ENCODE measurements at places on chromosomes 12 and 14. TPM values are rescaled to one million over a fixed set of nuclear protein-coding genes. Genes with fewer than 3 reads are reported as not detected.

The CLEC4E gene
- 3.7 TPM for total RNA-seq

GRCh38 chr12:17818931-17819330, 271.1 kb downstream of the RERGL start:
- DNase-seq, result no peak

- no peak for DNase-seq
Observed at GRCh38 chr12:122333142-122334087, 67.1 kb upstream of the VPS33A start.

The ERGIC2 gene
- 27.2 TPM for total RNA-seq

The LTBR gene
- total RNA-seq, result 141 TPM

- DNase-seq, result no peak
Observed at GRCh38 chr14:51236314-51236713, 3.7 kb upstream of the TMX1 start.

The CERS5 gene
- 29.5 TPM for total RNA-seq

GRCh38 chr12:49885663-49886461, 17.8 kb downstream of the FAIM2 start:
- no peak for DNase-seq

The MAP3K12 gene
- total RNA-seq, result 20.1 TPM

The TSPAN19 gene
- not detected for total RNA-seq

The NRXN3 gene
- 159 TPM for total RNA-seq

The FOXG1 gene
- 0.65 TPM for total RNA-seq

The LRP1-AS gene
- total RNA-seq, result not detected

- DNase-seq, result peak; percentile 85
Observed at GRCh38 chr12:6391013-6391412, 7.1 kb downstream of the LTBR start.

The CLMN gene
- total RNA-seq, result 7.1 TPM

GRCh38 chr14:77197988-77198387, 16.4 kb downstream of the TMEM63C start:
- DNase-seq, result no peak

DNA sequence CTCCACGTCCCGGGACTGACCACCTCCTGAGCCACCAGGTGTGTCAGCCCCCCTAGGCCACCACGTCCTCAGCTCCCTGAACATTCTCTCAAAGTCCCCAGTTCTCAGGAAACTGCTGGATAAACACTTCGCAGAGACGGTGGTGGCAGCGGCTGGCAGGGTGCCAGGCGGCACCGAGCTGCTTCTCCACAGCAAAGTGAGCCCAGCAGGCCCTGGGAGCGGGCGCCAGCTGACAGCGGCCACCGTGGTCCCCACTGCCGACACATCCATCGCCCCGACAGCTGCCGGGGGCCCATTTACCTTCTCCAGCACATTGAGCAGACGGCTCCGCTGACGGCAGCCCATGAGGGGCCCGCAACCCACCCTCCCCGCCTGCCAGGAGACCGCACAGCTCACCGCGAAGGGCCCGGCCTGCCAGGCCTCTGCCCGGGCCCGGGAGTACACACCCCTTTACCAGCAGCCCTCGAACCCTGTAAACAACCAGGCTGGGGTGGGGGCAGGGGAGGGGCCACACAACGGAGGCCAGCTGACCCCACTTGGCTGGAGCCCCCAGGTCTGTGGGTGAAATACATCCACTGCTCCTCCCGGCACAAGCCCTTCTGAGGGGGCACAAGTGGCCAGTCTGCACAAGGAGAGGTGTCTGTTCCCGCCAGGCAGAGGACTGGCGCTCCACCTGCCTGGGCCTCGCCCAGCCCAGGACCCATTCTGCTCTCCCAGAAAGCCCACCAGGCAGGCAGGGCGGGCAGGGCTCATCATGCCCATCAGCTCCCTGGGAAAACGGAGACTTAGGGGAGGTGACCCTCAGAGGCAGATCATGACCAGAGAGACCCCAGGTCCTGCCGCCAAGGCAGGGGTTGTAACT, 10.5 kb downstream of the AKT1 start:
- no peak for DNase-seq

The KRT82 gene
- total RNA-seq, result not detected

- DNase-seq, result no peak
Observed at GRCh38 chr14:21109377-21110138, 8.7 kb downstream of the TMEM253 start.

GRCh38 chr12:4789776-4790175, 69.6 kb downstream of the GALNT8 start:
- no peak for DNase-seq

The CLBA1 gene
- 3.7 TPM for total RNA-seq

DNA sequence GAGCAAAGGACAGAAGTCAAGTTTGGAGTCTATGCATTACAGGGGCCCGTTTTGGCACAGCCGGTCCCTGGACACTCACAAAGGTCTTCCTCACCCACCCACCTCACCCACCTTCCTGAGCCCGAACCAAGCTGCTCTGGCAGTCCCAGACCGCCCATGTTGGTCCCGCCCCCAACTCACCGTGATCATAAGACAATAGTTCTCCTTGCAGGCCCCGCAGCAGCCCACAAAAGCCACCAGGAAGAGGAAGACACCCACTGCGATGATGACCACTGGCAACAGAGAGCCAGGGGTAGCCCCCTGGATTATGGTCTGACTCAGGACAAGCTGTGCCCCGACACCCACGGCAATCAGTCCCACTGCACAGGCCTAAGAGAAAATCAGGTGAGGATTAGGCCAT, 1.8 kb downstream of the CD63 start:
- DNase-seq, result no peak

The SDR9C7 gene
- total RNA-seq, result 0.42 TPM

DNA sequence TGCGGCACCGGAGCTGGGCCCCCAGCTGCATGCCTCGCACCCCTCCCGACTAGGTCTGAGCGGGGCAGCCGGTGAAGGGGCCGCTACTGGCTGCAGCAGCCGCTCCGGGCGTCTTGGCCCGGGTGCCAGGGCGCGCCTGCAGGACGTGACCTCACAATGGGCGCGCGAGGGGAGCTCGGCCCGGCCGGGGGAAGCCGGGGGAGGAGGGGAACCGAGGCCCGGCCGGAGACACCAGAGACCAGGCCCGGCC, 353 bp downstream of the BAG5 start:
- DNase-seq, result no peak

The SLC6A15 gene
- total RNA-seq, result 0.83 TPM

DNA sequence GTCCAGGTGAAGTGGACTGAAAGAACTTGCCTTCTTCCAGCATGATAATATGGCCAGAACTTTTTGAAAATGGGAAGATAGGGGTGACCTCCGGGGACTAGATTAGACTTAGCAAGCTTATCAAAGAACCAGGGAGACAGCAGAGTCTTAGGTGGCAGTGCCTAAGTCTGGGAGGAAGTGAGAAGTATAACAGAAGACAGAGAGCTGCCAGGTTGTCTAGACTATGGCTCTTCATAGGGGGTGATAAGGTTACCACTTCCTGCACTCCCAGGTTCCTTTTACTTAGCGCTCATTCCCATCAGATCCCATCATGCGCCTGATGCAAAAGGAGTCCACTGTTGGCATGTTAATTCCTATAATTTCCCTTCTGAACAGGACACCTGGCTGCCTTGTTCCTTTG, 69.9 kb downstream of the PLXNC1 start:
- peak; percentile 24 for DNase-seq

The KRT5 gene
- total RNA-seq, result 0.46 TPM

DNA sequence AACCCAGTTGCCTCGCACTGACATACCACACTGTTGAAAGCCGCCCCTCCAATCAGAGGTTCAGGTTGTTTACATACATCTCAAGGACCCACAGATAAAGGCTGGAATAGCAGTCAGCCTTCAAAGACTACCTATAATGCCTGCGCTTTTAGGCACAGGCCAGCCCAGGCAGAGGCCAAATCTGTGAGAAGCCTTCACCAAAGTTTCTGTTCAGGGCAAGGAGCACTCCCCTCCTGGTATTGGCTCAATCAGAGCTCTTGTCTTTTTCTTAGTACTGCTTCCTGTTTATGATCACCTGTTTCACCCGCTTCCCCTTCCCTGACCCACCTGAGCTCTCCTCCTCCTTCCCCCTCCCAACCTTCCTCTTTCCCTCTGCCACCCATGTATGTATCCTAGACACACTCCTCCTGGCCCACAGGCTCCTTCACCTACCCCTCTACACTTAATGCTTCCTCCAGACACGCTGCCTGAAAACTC, 34.8 kb downstream of the DUSP16 start:
- no peak for DNase-seq

DNA sequence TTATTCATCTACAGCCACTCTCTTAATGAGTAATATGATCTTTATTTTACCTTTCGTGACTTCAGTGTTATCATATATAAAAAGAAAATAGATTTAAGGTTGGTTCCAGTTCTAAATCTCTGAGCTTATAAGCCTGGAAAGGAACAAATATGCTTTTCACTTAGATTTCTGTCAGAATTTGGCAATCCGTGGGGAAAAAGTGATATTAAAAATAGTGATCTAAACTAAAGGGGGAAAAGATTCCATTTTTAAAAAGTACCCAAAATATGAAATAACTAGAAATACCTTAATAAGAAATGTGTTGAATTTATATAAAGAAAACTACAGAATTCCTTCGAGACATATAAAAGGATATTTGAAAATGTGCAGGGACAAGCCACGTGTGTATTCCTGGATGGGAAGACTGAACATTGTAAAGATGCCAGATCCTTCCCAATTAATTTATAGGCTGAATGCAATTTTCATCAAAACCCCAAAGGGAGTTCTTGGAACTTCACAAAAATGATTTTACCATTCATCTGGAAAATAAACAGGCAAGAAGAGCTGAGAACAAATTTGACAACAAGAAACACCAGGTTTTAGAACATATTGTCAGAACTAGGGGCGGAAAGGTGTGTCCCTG, 142.5 kb downstream of the EFCAB11 start:
- DNase-seq, result no peak

GRCh38 chr12:20445687-20446086, 77.3 kb downstream of the PDE3A start:
- DNase-seq, result no peak

GRCh38 chr12:16612647-16613046, 6.7 kb upstream of the LMO3 start:
- DNase-seq, result no peak

The ESR2 gene
- total RNA-seq, result 0.29 TPM

DNA sequence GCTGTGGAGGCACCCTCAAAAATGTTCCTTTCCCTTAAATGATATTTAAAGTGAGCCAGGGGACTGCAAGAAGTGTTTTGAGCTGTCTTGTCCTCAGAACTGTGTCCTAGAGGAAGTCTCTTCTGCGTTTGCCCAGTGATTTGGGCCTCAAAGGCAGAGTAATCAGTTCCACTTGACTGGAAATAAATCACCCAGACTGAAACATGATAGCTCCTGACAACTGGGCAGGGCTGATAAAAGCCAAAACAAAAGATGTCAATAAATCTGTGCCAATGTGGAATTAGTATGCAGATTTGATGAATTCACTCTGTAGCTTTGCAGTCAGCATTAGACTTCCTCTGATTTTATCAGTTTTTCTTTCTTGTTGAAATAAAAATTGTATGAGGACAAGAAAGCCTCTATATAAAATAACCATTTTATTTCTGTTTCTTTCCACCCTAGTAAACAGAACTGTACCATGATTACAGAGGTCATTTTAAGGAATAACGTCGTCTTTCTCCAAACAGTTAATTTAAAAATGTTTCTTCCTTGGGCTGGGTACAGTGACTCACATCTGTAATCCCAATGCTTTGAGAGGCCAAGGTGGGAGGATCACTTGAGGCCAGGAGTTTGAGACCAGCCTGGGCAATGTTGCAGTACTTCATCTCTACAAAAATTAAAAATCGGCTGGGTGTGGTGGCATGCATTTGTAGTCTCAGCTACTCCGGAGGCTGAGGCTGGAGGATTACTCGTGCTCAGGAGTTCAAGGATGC, 180.8 kb downstream of the ERC1 start:
- DNase-seq, result no peak

The PLBD1 gene
- total RNA-seq, result 4.1 TPM

The CFAP73 gene
- total RNA-seq, result not detected

DNA sequence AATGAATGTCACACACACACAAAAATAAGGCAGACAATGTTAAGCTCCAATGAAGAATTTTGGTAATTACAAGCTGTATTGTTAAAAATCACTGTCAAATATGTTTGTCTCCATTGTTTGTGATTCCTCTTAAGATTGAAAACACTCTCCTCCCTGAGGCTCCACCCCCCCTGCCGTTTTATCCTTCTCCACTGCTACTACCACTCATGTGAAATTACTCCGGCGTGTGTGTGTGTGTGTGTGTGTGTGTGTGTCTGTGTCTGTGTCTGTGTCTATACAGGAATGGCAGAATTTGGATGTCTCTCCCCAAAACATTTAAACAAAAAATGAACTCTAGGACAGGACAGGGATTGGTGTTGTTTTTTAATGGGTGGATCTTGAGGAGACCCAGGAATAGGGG, 365.1 kb upstream of the DIO2 start:
- no peak for DNase-seq

The C1QL4 gene
- total RNA-seq, result not detected
